Caudate nucleus (tissue), 63 donors: ENCODE measurements at places on chromosomes 12 and 14.

- no peak for DNase-seq
Observed at GRCh38 chr14:79056879-79057278, 886.7 kb downstream of the NRXN3 start.

GRCh38 chr12:112450725-112451124 lies 32.0 kb downstream of the PTPN11 start:
- DNase-seq, result no peak

GRCh38 chr12:123659996-123660727 lies 10.8 kb upstream of the TCTN2 start:
- DNase-seq, result no peak

- no peak for DNase-seq
Observed at GRCh38 chr12:27462151-27462694, 15.7 kb downstream of the SMCO2 start.

GRCh38 chr12:4005851-4006430 lies 132.7 kb upstream of the PARP11 start:
- DNase-seq, result no peak

- peak; percentile 88 for DNase-seq
Observed at GRCh38 chr14:32509632-32510187, 180.6 kb downstream of the AKAP6 start.
